ENCODE measurements at places on chromosomes 4 and X.

DNA sequence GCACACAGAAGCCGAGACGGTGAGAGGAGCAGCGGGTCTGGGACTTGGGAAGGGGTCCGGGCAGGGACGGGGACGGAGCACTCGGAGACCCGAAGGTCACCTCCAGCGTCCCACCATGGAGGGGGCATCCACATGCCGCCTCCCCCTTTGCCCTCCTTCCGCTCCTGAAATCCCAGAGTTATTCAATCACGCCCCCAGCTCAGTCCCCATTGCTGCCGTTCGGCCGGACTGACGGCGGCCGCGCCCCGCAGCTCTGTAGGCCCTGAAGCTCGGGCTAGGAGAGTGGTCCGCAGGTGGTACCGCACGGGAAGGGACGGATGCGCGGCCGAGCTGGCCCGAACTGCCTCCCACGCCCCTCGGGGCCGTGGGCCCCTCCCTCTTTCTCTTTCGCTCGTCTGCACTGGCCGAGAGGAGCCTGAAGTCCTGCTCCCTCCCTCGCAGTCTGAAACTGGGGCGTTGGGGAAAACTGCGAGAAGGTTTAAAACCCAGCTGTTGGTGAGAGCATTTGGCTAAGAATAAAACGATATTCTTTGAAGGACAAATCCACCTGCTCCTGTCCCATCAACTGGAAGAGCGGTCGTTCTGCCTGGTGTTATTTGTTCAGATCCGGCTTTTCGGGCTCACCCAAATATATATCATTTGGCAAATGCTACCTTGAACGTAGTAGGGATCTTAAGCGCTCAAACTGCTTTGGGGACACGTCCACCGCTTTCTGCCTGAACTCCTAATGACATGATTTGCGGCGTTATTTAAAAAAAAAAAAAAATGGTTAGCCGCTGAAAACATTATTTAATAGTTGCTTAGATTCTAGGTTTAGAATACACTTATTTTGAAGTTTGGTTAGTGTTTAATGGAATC lies 719 bp downstream of the USO1 start:
- peak; percentile 76 for DNase-seq

GRCh38 chr4:159227984-159228383 lies 125.1 kb downstream of the RAPGEF2 start:
- DNase-seq = peak; percentile 82

- no peak for DNase-seq
Measured at GRCh38 chr4:110172972-110173371, 25.4 kb downstream of the ELOVL6 start.

DNA sequence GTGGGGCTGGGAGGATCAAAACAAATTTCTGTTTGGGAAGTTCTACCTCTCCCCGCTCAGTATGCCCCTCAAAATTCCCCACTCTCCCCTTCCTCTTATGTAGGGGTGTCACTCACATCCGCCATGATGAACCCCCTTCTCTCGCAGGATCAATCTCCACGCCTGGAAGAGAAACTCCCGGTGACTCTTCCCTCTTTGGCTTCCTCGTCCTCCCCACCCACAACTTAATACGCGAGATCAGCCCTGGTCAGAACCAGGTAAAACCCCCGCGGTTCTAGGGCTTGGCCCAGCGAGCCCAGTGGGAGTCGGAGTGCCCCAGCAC lies 427 bp downstream of the LAMTOR3 start:
- no peak for DNase-seq

- peak; percentile 52 for DNase-seq
Measured at GRCh38 chr4:110953191-110953590, 330.3 kb upstream of the PITX2 start.

- peak; percentile 84 for DNase-seq
Measured at GRCh38 chr4:99979872-99980271, 29.8 kb upstream of the H2AZ1 start.

DNA sequence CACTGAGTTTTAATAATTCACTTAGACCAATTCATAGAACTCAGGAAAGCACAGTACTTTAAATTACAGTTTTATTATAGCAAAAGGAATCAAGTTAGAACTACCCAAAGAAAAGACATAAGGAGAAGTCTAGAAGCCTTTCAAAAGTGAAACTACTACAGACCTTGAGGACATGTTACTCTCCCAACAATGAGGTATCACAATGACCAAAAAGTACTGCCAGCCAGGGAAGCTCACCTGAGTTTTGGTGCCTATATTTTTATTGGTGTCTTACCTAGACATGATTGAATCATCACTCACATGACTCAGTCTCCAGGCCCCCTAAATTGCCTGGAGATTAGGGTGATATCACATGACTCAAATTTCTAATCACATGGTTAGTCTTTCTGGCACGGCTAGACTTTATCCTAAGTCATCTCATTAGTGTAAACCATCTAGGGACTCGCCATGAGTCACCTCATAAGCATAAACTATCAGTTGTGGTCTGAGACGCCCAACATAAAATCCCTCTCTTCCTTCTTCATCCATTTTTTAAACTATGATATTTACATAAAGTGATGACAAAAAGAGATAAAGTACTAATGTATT lies 372.3 kb downstream of the TMA16 start:
- no peak for DNase-seq

GRCh38 chr4:107432451-107432850 lies 287.6 kb downstream of the PAPSS1 start:
- DNase-seq = peak; percentile 24

DNA sequence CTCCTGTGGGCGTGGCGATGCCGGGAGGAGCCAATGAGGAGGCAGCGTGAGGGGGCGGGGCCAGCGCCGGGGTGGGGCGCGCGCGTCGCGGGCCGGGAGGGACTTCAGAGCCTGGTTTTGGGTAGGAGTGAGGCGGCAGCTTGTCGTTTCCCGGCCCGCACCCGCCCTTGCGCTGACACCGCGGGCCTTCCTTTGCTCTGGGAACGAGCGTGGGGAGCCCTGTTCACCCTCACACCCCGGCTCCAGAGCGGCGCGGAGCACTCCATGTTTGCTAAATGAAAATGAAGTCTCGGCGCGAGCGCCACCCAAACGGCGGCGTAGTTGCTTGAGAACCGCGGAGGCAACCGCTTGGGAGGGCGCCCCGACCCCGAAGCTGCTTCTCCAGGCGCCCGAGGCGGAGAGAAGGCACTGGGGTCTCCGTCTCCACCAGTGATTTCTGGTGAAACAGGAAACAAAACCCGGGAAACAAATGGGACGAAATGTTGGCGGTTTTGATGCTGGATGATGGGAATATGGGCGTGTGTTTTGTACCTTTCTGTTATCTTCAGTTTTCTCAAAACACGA lies 497 bp upstream of the GRPEL1 start:
- DNase-seq = no peak

DNA sequence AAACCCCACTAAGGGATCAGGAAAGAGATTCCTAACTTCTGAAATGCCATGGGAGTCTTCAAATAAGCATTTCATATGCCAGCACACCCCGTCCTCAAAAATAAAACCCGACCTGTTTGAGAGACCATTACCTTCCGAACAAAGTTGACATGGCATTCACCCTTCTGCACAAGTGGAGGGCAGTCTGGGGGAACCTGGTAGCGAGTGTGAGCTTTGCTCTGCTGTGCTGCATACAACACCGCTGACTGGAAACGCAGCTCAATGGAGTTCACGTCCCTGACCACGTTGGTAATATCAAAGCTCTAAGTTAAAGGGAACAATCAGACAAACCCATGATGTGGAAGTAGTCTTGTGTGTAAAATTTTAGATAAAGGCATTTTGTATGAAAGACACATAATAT lies 38.0 kb downstream of the MANBA start:
- DNase-seq = no peak

DNA sequence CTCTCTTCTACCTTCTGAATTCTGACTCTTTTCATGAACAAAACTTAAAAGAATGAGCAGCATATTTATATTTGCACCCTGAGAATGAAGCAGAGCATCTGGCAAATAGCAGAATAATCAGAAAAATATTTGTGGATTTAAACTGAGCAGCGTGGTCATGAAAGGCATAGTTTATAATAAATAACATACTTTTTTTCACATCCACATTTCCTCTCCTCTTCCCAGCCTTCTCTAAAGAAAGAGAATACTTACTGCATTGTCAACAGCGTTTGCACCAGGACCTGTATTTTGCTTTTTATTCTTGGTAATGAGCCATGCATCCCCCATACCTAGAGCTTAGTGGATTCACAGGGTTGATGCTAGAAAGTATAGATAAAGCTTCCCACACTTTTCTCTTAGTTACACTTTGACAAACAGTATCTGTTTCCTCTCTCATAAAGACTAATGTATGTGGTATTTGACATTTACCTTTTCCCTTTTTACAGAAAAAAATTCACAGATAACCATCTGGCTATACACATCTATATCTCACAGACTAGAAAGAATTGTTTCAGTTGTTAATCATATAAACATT lies 131.5 kb downstream of the PRSS12 start:
- DNase-seq = peak; percentile 3
